Nasal cavity respiratory epithelium epithelial cell of viscerocranial mucosa (primary cell): ENCODE measurements at places on chromosomes 7 and 10. TPM values are rescaled to one million over a fixed set of nuclear protein-coding genes. Genes with fewer than 3 reads are reported as not detected.

GALNT17 gene
- not detected in 2 replicates for total RNA-seq

PRF1 gene
- total RNA-seq = not detected in 2 replicates

DNAJC12 gene
- 0.28 and 0.68 TPM in 2 replicates for total RNA-seq

KBTBD2 gene
- 48.3 and 55.0 TPM in 2 replicates for total RNA-seq

GPER1 gene
- under 0.01 and 0.21 TPM in 2 replicates for total RNA-seq

FAM237B gene
- not detected in 2 replicates for total RNA-seq

ABI1 gene
- 58.4 and 63.3 TPM in 2 replicates for total RNA-seq
